ENCODE measurements at places on chromosomes 12 and 14.

DNA sequence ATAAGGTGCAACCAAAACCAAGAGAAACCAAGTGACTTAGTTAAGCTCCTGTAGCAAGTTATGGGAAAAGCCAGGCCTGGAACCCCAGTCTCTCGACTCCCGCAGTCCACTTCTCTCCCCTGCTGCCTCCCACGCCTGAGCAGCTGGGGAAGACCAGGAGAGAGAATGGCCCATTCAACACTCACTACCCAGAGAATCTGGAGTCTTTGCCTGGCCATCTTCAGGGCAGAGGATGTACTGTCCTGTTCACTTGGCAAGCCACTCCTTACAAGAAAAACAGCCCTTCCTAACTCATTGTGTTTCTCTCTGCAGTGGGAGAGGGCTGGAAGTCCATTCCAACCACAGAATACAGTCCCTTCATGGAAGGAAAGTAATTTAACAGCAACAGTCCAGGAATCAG is 1.8 kb downstream of the PITPNM2 start:
- no peak for DNase-seq

DNA sequence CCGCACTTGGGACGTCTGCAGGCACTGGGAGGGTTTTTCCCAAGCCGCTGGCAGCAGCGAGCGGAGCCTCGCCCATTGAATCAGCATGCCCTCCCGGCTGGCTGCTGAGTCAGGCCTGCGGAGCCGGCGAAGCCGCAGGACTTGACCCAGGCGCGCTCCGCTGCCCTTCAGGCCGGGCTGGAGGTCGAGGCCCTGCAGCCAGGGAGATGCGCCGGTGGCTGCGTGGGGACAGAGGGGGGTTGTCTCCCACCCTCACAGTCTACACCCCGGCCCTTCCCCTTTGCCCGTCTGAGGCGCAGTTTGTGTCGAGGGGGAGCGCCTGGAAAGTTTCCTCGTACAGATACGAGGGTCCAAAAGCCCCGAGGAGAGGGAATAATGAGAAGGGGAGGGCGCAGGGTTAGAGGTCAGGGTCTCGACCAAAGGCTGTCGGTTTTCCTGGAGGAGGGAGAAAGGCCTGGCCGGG is 759 bp upstream of the KLC1 start:
- DNase-seq = peak; percentile 79

DNA sequence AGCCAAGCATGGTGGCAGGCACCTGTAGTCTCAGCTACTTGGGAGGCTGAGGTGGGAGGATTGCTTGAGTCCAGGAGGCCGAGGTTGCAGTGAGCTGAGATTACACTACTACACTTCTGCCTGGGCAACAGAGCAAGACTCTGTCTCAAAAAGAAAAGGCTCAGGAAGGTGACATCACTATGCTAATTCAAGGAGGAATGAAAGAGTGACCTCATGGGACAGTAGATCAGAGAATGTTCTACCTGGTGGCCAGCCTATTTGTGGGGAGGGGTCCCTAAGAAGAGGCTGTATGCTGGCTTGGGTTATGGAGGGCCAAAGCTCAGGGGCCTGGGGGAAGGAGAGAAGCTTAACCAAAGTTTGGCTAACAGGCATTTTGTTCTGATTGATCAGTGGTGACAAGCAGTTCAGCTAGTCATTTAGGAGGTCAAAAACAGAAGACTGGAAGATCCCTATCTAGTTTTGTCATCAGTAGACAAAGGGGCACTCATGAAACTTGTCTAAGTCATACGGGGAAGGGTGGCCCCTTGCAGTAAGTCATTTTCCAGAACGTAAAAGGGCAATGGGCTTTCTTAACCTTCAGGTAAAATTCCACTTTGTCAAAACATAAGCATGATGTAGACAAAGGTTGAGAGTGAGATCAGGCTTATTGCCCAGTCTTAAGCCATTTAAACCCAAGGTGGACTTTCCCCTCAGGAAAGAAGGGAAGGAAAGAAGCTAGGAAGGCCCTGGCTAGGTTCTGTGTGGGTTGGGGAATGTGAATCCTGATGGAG is 60.8 kb upstream of the EEA1 start:
- DNase-seq = no peak

DNA sequence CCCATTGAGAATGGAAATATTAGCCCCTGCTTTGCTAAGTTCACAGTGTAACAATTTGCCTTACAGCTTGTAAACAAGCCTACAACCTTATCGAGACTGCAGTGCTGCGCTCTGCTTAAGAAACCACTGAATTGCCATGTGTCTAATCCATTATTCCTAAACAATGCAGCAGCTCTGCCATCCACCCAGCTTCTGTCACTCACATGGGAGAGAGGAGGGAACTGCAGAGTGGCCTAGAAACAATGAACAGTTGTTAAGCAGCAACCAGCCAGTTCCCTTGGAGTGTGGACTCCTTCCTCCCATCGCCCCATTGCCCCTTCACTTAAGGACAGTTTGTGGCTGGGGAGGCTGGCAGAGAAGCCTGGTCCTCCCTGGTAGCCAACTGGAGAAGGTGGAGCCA is 42.9 kb downstream of the TESPA1 start:
- DNase-seq = no peak

GRCh38 chr12:123064366-123064765 is 83.9 kb downstream of the ARL6IP4 start:
- no peak for DNase-seq

DNA sequence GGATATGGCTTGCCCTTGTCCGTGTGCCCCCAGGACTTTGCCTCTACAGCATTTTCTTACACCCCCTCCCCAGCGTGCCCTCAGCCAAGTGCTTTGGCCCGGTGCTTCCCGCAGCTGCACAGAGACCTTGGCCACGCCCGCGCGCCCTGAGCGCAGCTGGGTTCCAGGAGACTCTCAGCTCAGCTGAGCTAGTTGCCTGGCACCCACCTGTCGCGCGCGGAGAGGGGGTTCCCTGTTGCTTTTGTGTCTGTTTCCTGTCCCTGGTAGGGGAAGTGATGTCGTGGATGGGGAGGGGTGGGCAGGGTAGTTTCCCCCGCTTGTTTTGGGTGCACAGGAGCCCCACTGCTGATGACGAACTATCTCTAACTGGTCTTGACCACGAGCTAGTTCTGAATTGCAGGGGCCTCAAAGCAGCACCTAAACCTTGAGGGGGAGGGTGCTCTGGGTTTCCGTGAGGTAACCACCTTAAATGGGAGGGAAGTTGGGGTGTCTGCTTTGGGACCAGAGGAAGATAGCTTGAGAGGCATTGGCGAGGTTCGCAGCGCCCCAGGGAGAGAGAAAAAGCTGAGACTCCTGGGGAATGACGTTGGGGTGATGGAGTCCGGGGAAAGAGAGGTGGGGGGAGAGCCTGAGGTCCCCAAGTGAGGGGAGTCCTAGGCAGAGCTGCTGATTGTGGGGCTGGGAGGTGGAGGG is 1.5 kb downstream of the DIO3 start:
- DNase-seq = no peak

DNA sequence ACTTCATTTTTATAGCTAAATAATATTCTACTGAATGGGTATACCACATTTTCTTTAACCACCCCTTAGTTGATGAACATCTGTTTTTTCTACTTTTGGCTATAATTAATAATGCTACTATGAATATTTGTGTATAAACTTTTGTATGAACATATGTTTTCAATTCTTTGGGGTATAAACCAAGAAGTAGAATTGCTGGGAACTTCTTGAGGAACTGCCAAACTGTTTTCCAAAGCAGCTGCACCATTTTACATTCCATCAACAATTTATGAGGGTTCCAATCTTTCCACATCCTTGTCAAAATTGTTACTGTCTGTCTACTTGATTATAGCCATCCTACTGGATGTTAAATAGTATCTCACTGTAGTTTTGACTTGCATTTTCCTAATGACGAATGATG is 221.8 kb downstream of the PRKD1 start:
- DNase-seq = peak; percentile 49

DNA sequence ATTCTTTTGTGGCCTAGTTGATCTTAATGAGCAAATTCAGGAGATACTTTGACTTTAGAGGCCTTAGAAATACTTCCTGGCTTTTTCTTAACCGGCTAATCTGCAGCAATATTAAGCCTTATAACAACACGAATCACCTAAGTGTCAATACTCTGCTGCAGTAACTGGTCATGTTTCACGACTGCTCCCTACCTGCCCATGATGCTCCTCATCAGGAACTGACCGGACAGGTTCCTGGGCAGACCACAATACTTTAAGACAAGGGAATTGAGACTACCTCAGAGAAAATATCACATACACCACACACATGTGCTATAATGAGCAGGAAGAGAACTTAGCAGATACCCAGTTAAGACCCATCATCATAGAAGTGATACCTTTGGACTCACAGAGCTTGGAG is 211.9 kb upstream of the BMP4 start:
- no peak for DNase-seq

DNA sequence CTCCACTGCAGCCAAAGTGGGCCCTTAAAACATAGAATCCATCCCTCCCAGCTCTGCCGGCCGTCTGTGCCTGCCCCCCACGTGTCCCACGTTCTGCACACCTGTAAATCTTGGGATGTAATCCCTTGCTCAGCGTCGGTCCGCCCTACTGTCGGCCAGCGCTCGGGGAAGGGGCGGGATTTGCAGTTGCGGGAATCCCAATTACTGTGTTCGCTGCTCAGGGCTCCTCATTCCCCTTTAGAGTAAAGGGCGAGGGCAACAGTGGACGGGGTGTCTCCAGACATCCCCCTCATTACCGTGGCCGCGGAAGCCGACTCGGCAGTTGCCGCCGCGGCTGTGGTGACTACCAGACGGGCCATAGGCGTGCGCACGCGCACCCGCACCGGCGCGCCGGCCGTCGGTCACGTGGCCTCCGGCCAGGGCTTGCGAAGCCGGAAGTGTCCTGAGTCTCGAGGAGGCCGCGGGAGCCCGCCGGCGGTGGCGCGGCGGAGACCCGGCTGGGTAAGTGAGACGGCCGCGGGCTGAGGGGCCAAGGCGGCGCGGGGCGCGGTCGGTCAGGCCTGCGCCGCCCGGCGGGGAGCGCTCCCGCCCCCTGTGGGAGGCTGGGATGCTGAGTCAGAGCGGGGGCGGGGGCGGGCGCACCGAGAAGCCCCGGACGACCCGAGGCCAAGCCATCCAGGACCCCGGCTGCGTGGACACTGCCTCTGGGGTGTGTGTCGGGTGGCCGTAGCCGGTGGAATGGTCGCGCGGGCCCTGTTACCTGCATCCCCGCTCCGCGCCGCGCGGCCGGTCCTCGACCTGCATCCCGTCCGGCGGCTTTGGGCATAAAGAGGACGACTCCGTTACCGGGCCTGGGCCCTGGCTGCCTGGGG is at the start of gene TBK1:
Gene TBK1, plus strand, starts transcription at position 434 of the 872 bp plus-strand sequence. CDS start 3,751 bp downstream, outside the sequence.
- DNase-seq = peak; percentile 85

DNA sequence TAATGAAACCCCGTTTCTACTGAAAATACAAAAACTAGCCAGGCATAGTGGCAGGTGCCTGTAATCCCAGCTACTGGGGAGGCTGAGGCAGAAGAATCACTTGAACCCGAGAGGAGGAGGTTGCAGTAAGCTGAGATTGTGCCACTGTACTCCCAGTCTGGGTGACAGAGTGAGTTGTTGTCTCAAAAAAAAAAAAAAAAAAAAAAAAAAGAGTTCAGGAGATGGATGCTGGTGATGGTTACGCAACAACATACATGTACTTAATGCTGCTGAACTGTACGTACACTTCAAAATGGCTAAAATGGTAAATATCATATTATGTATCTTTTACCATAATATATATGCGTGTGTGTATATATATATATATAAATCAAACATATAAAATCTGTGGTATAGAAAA is 29.0 kb downstream of the ACTN1 start:
- DNase-seq = peak; percentile 62

DNA sequence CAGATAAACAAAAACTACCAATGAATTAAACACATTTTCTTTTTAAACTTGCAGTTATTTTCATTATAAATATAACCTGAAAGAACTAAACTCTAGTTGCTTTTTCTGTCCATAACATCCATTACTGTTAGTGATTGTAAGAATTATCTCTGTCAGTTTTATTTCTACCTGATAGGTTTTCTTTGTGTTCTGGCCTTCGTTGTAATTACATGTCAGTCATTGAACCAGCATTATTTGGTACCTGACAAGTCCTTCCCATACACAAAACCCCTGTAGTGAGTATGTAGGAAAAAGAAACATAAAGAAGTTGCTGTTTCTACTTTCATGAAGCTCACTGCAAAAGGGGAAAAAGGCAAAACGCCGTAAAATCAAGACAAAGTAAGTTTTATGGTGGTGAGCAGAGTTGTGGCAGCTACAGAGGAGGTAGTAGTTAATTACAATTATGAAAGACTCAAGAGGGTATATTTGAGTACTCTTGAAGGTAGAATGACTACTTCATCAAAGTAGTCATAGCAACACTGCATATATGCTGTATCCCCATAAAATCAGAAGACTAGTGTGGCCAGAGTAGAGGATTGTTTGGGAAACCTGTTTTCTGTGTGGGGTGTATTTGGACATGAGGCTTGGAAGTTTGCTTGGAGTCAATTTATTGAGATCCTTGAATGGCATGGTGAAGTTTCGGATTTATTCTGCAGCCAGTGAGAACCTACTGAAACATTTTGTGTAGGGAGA is 102.8 kb downstream of the SLC5A8 start:
- DNase-seq = no peak

DNA sequence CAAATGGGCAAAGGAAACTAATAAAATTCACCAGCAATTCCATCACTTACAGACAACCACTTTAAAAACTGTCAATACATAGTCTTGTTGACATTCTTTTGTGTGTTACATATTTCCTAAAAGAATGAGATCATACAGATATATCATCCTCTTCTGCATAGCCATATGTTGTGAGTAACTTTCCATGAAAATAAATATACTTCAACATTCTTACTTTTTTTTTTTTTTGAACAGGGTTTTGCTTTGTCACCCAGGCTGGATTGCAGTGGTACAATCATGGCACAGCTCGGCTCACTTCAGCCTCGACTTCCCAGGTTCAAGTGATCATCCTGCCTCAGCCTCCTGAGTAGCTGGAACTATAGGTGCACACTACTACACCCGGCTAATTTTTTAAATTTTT is 20.9 kb downstream of the ZC2HC1C start:
- DNase-seq = no peak

DNA sequence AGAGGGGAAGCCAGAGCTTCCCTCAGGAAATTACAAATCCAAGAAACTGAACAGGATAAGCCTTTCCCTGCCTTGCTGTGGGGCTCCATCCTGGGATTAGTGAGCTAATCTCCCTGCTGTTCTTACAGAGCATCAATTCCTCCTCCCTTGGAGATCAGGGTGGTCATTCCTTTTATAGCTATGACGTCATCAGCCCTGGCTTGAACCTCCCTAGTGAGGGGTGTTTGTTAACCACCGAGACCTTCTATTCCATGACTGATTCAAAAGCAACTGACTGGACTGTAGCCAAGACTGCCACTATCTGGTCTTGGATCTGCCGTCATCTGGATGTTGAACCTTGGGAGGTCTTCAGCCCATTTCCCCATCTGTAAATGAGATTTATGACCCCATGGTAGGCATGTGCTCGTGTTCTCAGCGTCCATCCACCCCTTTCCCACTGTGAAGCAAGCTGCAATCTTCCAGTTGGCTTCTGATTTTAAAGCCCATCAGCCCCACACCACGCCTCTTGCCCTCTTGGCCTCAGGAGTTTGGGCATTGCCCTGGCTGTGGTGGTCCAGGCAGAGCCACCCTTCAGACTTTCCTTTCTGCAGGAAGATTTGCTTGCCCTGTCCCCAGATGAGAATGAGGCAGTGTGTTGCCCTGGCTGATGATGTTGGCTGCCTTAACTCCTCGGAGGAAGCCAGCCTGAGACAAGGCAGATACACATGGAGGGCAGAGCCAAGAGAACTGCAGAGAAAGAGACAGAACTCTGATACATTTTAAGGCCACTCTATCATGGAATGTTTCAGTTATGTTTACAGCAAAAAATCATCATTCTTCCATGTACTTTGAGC is 59.6 kb upstream of the ACTN1 start:
- no peak for DNase-seq

- no peak for DNase-seq
These were observed 79.0 kb downstream of the IFNG start for GRCh38 chr12:68080577-68080976.

GRCh38 chr14:49982501-49982951 is 89.6 kb downstream of the ARF6 start:
- DNase-seq = peak; percentile 98
